D721Med (cell line): ENCODE measurements at places on chromosomes 6 and 20.

- DNase-seq: no peak
These were observed 46.5 kb downstream of the ADTRP start for GRCh38 chr6:11732036-11732631.

DNA sequence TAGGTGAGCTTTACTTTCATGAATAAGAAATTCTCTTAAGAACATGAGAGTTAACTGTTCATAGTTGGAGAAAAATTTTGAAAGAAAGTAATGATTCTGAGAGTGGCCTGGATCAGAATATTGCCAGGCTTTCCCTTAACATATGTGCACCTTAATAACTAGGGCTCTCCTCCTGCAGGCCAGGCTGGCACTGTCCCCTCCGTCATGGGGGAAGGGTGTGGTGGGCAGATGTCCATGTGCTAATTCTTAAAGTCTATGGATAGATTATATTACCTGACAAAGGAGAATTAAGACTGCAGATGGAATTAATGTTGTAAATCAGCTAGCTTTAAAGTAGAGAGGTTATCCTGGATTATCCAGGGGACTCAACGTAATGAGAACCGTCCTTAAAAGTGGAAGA is 10.9 kb upstream of the KLHL32 start:
- peak; percentile 16 for DNase-seq

DNA sequence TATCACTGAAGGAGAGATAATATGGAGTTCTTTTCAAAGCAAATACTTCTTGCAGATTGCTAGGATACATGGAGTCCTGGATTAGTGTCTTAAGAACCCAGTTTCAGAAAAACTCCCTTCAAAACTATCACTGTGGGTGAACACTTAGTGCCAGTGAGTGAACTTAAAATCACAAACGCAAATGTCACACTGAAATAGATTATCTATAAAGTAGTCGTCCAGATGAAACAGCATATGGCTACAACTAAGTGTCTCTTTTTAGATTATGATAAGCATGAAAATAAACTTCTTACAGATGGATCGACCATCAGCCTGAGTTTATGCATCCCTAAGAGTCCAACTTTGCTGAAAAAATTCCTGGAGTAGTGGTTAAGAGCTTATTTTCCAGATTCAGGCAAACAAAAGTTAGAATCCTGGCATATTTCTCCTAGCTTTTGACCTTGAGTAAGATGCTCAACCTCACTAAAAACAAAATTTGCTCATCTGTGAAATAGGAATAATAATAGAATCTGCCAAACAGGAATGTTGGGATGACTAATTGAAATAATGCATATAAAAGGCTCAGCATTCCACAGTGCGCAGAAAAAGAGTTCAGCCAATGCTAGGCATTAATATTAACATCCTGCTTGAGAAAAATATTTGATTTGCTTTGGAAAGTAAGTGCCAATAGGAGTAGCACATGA is 70.4 kb downstream of the DOK5 start:
- DNase-seq: no peak

- DNase-seq: no peak
These were observed 58.2 kb downstream of the SPACA1 start for GRCh38 chr6:88105741-88106340.

DNA sequence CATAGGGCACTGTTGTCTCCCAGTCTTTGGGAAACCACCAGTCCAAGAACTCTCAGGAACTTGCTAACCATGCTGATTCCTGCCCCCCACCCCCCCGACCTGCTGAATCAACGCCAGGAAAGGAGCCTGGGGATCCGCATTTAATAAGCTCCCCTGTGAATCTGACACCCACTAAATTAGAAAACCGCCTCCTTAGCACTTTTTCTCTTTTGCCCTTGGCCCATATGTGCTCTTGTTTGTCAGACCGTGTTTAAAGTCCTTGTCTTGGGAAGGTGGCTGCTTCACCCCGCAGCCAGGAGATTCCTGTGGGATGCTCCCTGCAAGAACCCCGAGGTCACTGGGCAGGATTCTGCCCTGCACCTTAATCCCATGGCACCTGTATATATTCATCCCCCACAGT is 15.7 kb upstream of the FOXP4 start:
- no peak for DNase-seq

DNA sequence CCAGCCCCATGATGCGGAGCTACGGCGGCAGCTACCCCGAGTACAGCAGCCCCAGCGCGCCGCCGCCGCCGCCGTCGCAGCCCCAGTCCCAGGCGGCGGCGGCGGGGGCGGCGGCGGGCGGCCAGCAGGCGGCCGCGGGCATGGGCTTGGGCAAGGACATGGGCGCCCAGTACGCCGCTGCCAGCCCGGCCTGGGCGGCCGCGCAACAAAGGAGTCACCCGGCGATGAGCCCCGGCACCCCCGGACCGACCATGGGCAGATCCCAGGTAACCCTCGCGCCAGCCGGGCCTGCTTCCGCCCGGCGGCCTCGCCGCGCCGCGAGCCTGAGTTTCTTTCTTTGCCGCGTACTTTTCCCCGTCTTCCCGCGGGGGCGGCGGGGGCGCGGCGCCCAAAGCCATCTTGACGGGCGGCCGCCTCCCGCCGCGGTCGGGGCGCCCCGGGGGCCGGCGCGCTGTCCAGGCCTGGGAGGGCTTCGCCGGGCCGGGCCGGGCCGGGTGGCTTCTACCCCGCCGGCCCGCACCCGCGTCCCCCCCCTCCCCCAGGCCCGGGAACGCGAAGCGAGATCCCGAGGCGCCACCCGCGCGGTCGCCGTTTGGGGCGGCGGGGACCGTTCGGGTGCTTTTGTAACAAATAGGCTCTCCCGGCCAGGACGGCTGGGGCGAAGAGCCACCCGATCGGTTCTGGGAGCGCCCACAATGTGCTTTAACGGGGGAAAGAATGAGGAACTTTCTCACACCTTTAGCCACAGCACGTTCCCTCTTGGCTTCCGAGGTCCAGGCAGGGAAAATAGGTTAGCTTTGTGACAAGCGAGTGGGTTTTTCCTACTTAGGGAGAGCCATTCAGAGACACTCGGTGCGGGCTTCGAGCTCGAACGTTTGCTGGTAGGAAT is 2.3 kb downstream of the ARID1B start:
- no peak for DNase-seq

GRCh38 chr20:4507288-4507719 is 214.4 kb upstream of the PRND start:
- DNase-seq: no peak

DNA sequence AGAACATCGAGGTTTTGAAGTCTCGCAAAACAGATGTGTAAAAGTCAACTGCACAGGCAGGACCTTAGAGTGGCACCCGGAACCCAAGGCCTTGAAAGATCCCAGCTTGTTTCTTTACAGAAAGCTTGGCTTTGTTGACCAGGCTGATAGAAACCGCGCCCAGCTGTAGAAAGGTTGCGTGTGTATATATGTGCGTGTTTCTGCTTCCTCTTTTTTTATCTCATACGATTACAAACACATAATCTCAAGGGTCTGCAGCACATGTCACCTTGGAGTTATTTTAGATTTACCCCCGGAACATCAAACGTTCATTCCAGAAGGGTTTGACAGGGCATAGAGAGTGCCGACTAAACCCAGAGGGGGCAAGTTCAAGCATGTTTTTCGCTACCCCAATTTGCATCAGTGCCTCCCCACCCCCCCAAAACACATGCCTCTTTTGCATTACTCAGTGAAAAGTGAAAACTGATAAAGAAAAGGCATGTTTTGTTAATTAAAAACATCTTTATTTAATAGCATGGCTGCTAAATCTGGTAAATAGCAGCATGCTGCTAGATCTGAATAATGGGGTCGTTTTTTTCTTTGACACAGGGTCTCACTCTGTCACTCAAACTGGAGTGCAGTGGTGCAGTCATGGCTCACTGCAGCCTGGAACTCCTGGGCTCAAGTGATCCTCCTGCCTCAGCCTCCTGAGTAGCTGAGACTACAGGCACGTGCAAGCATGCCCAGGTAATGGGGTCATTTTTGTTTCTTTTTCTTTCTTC is 33.2 kb upstream of the NCOA3 start:
- DNase-seq: no peak

GRCh38 chr20:17647391-17648314 is 34.4 kb downstream of the RRBP1 start:
- DNase-seq: no peak

DNA sequence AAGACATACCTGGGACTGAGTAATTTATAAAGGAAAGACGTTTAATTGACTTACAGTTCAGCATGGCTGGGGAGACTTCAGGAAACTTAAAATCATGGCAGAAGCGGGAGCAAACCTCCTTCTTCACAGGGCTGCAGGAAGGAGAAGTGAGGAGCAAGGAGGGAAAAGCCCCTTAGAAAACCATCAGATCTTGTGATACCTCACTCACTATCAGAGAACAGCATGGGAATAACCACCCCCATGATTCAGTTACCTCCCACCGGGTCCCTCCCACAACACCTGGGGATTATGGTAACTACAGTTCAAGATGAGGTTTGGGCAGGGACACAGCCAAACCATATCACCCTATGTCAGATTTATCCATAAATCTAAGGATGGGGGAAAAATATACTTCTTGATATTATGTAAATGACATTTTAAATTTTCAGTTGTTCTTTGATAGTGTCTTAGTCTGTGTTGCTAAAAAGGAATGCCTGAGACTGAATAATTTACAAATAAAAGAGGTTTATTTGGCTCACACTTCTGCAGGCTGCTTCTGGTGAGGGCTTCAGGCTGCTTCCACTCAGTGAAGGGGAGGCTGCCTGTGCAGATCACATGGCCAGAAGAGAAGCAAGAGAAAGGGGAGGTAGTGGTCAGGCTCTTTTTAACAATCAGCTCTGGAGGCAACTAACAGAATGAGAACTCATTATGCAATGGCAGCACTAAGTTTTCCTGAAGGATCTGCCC is 1.2 kb upstream of the MCM9 start:
- no peak for DNase-seq

DNA sequence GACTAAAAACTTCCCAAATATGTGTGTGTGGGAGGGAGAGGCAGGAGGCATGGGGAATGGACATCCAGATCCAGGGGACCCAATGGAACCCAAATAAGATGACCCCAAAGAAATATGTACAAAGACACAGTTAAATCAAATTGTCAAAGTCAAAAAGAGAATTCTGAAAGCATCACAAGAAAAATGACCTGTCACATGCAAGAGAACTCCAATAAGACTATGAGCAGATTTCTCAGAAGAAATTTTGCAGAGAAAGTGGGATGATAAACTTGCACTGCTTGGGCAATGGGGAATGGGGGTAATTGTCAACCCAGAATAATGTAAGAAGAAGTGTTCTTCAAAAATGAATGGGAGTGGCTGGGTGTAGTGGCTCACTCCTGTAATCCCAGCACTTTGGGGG is 59.5 kb upstream of the PLN start:
- DNase-seq: no peak

DNA sequence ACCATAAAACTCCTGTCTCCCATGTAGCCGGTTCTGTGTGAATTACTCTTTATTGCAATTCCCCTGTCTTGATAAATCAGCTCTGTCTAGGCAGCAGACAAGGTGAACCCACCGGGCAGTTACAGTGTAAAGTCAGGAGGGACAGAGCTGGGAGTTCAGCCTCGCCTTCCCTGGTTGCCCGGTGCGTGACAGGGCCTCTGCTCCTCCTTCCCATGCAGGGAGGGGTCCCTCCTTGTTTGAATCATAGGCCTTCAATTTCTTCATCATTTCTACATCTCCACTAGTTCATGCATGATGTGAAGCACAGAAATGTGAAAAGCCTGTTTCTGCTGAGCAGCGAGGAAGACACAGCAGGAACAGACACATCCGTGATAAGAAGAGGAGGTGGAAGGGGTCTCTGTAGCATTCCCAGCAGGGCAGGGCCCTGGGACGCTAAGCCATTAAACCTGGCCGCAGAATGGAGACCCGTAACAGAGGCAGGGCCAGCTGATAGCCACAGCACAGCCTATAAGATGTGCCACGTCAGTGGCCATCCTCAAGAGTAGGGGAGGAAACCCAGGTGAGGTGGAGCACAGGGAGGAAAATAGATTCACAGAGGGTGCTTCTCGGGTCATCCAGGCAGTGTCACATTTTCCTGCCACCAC is 106.7 kb upstream of the CST7 start:
- DNase-seq: no peak

DNA sequence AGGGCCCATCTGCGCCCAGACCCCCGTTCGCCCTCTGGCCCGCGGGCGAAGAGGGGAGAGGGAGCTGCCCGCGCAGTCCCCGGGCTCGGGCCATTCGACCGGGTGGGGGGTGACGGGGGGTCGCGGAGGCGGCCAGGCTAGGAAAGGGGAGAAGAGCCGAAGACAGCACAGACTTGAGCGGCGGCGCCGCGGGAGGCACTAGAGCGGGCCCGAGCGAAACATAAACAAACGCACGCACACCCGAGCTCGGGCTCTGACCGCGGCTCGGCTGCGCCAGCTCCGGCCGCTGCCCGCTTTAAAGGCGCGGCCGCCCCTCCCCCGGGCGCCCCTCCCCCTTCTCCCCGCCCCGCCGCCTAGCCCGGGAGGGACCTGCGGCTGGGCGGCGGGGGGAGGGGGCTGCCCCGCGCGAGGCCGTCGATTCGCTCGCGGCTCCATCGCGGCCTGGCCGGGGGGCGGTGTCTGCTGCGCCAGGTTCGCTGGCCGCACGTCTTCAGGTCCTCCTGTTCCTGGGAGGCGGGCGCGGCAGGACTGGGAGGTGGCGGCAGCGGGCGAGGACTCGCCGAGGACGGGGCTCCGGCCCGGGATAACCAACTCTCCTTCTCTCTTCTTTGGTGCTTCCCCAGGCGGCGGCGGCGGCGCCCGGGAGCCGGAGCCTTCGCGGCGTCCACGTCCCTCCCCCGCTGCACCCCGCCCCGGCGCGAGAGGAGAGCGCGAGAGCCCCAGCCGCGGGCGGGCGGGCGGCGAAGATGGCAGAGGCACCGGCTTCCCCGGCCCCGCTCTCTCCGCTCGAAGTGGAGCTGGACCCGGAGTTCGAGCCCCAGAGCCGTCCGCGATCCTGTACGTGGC is at the start of gene FOXO3:
Gene FOXO3, plus strand, starts transcription at position 455 of the 846 bp plus-strand sequence. Its CDS starts 292 bp downstream, at position 747.
- DNase-seq: peak; percentile 54

DNA sequence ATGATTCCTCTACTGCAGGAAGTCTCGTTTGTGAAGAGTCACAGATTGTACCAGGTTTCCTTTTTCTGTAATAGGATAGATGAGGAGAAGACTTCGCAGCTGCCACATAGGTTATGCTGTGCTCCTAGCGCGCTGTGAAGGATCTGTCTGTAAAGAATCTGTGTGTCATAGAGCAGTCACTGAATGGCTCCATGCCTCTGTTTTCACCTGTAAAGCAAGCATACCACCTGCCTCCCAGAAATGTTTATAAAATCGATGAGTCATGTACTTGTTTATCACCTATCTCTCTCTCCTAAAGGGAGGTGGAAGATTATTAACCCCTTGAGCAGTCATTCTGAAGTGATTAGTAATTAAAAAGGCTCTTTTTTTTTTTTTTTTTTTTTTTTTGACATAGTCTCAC is 86.6 kb downstream of the TFAP2B start:
- no peak for DNase-seq

- no peak for DNase-seq
These were observed 120.1 kb upstream of the RIMS1 start for GRCh38 chr6:71766146-71766760.

- DNase-seq: no peak
These were observed 290.0 kb downstream of the TFAP2B start for GRCh38 chr6:51108563-51109234.

- DNase-seq: no peak
These were observed 64.3 kb downstream of the GPX5 start for GRCh38 chr6:28589957-28590349.

GRCh38 chr6:40918040-40918651 is 120.9 kb downstream of the UNC5CL start:
- no peak for DNase-seq

GRCh38 chr6:164039954-164040375 is 625.4 kb downstream of the QKI start:
- DNase-seq: no peak
